ENCODE measurements at places on chromosomes 6 and 20.

DNA sequence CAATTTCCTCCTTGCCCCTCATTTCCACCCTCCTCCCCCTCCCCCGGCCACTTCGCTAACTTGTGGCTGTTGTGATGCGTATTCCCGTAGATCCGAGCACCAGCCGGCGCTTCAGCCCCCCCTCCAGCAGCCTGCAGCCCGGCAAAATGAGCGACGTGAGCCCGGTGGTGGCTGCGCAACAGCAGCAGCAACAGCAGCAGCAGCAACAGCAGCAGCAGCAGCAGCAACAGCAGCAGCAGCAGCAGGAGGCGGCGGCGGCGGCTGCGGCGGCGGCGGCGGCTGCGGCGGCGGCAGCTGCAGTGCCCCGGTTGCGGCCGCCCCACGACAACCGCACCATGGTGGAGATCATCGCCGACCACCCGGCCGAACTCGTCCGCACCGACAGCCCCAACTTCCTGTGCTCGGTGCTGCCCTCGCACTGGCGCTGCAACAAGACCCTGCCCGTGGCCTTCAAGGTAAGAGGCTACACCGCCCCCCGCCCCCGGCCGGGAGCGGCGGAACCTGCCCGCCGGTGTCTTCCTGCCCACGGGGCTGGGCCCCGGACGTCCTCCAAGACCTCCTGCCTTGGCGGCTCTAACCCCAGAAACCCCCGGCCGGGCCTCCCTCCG lies 44.9 kb upstream of the SUPT3H start:
- peak; percentile 59 for DNase-seq

GRCh38 chr6:87669051-87669450 lies 33.0 kb downstream of the AKIRIN2 start:
- no peak for DNase-seq

DNA sequence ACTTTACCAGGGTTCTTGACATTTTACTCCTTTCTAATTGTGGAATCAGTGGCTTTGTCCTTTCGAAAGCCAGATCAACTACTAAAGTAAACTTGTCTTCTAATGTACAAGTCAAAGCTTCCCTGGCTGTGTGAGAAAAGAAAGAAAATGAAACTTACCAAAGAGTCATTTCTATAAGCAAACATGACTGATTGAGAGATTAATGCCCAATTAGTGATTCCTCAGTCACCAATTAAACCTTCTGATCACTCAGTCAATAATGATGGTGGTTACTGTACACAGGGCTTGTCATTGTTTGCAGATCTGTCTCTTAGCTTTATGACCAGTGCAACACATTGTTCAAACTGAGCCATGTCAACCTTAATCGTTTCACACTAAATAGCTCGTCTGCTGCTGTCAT lies 1168.4 kb upstream of the CITED2 start:
- DNase-seq, result no peak

GRCh38 chr6:138824482-138825144 lies 28.7 kb downstream of the ECT2L start:
- peak; percentile 41 for DNase-seq

DNA sequence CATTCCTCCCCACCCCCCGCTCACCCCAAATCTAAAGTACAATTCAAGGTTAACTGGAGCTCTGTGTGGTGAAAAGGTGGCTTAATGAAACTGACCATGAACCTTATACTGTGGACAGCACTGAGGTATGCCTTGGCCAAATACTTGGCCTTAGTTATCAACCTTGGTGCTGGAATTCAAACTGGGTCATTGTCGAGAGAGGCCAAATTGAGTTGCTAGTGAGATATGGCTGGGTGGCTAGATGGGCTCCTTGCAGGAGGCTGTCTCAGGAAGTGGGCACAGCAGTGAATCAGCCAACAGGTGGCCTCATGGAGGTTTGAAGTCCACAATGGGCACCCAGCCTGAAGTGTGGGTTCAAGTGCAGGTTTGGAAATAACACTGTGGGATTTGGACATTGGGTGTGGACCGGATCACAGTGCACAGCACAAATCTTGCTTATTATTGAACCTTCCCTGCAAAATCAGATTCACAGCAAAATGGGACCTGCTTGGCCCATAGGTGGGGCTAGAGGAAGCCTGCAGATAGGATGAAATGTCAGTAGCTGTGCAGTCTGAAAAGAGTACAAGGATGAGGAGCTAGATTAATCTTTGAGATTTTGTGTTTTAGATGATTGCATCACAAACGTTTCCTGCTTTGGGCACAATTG lies 5.6 kb upstream of the BTBD3 start:
- no peak for DNase-seq

- DNase-seq, result no peak
Measured at GRCh38 chr6:130000526-130001421, 17.6 kb upstream of the L3MBTL3 start.

All from stimulated activated CD4-positive, alpha-beta T cell treated with anti-CD3 and anti-CD28 coated beads, Interleukin-1b, Interleukin-23, amount 100 ng/mL, for 48 hours (primary cell).